Nephron progenitor cell (in vitro differentiated cells): ENCODE measurements at places on chromosomes 13 and 19.

DNA sequence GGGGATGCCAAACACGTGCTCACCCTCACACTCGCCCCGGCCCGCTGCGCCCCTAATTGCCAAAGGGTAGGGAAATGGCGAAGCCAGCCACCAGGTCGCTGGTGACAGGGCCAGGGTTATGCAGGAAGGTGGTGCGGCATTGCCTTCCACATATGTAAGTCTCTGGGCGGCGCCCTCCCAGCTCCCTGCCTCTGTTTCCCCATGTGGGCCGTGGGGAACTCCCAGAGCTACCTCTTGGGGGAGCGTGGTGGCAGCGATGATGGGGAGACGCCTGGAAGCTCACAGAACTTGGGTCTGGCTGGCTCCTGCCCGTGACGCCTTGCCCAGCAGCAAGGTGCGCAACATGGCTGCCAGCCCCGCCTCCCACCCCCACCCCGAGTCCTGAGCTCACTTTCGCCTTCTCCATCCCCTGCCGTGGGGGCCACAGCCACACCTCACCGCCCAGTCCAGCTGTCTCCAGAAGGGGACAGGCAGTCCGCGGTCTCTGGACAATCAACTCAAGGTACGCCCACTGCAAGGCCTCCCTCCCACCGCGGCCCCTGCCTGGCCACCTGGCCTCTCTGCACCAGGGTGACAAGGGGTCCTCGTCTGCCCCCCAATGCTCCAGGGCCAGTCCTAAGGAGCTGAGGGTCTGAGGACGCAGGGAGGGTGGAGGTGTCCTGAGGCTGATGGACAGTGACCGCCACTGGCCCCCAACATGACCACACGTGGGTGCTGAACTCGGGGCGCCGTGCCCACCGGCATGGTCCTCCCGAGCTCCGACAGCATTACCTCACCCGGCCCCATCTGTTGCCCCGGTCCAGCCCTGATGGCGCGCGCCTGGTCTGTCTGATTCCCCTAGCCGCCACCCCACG is 6.6 kb downstream of the C19orf25 start:
- no peak overlapping the region for H3K4me3 ChIP-seq
- no peak for DNase-seq
- H3K27ac ChIP-seq = no peak overlapping the region
- peaks cover 10% of the 10 kb centered on the region for H3K4me1 ChIP-seq
- peaks cover 4% of the 10 kb centered on the region for H3K36me3 ChIP-seq

- peaks cover 3% of the 10 kb centered on the region for H3K27me3 ChIP-seq
- H3K27ac ChIP-seq = no peak overlapping the region
- H3K36me3 ChIP-seq = peaks cover 30% of the 10 kb centered on the region
- H3K4me3 ChIP-seq = peak overlapping the region; percentile 85
- peaks cover 52% of the 10 kb centered on the region for H3K4me1 ChIP-seq
- DNase-seq = peak; percentile 99
These were observed 2.8 kb downstream of the DMPK start for GRCh38 chr19:45779231-45780145.

DNA sequence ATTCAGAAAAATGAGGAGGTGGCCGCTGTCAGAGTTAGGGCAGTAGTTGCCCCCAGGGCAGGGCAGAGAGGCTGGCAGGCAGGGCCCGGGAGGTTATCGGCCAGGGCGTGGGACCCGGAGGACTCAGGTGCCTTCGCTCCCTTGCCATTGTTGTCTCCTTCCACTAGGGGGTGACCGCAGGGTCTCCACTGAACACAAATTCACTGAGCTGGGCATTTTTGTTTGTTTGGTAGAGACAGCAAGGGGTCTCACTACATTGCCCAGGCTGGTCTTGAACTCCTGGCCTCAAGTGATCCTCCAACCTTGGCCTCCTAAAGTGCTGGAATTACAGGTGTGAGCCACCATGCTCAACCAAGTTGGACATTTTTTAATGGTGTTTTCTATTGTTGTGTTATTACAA is 25.1 kb downstream of the CARS2 start:
- no peaks in the 10 kb centered on the region for H3K27me3 ChIP-seq
- peaks cover 7% of the 10 kb centered on the region for H3K4me1 ChIP-seq
- H3K27ac ChIP-seq = peak overlapping the region; percentile 95
- peaks cover 61% of the 10 kb centered on the region for H3K36me3 ChIP-seq
- peak; percentile 19 for DNase-seq

DNA sequence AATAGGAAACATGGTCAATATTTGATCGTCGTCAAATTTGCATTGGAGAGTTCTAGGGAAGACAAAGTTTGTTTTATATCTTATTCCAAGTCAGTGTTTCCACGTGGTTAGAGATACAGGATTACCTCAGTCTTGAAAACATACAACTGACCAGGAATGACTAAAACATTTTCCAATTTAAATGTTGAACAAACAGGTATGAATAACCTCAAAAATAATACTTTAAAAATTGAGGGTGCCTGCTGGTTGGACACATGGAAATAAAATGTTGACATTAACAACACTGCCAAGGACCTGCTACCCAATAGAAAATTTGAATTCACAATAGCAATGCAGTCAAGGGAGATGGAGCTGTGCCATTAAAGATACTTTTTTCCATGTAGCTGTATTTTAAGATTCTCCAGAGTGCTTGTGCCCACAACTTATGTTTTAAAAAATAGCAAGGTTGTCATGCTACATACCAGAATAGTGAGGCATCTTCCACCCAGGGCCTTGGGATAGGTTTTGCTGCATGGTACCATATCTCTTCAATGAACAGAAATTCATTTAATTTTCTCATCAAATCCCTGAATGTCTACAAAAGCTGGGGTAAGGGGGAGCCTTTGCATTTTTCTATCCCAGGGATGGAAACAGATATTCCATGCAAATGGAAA is 260.8 kb downstream of the EFNB2 start:
- no peak overlapping the region for H3K4me3 ChIP-seq
- no peak overlapping the region for H3K27ac ChIP-seq
- H3K4me1 ChIP-seq = peaks cover 11% of the 10 kb centered on the region
- no peaks in the 10 kb centered on the region for H3K36me3 ChIP-seq
- peaks cover 2% of the 10 kb centered on the region for H3K27me3 ChIP-seq
- DNase-seq = no peak

DNA sequence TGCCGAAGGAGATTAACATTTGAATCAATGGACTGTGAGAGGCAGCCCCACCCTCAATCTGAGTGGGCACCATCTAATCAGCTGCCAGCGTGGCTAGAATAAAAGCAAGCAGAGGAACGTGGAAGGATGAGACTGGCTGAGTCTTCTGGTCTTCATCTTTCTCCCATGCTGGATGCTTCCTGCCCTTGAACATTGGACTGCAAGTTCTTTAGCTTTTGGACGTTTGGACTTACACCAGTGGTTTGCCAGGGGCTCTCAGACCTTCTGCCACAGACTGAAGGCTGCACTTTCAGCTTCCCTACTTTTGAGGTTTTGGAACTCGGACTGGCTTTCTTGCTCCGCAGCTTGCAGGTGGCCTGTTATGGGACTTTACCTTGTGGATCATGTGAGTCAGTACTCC is 14.7 kb downstream of the NHLRC3 start:
- H3K36me3 ChIP-seq = peaks cover 27% of the 10 kb centered on the region
- no peak overlapping the region for H3K4me3 ChIP-seq
- no peak for DNase-seq
- no peaks in the 10 kb centered on the region for H3K27me3 ChIP-seq

GRCh38 chr19:15475169-15475568 is 4.1 kb downstream of the PGLYRP2 start:
- no peaks in the 10 kb centered on the region for H3K36me3 ChIP-seq
- H3K4me1 ChIP-seq = no peaks in the 10 kb centered on the region
- no peak overlapping the region for H3K27ac ChIP-seq
- peaks cover 28% of the 10 kb centered on the region for H3K27me3 ChIP-seq
- no peak overlapping the region for H3K4me3 ChIP-seq

- no peaks in the 10 kb centered on the region for H3K27me3 ChIP-seq
- no peak for DNase-seq
- no peak overlapping the region for H3K4me3 ChIP-seq
- H3K4me1 ChIP-seq = peaks cover 15% of the 10 kb centered on the region
These were observed 89.7 kb downstream of the RAB20 start for GRCh38 chr13:110471833-110472162.

- peaks cover 34% of the 10 kb centered on the region for H3K4me1 ChIP-seq
- no peak for DNase-seq
- no peak overlapping the region for H3K27ac ChIP-seq
- H3K36me3 ChIP-seq = peaks cover 39% of the 10 kb centered on the region
- H3K4me3 ChIP-seq = no peak overlapping the region
- no peaks in the 10 kb centered on the region for H3K27me3 ChIP-seq
These were observed 9.3 kb upstream of the MARCHF2 start for GRCh38 chr19:8403820-8404109.

- peaks cover 7% of the 10 kb centered on the region for H3K27me3 ChIP-seq
- DNase-seq = no peak
- peaks cover 12% of the 10 kb centered on the region for H3K4me1 ChIP-seq
- peak overlapping the region; percentile 60 for H3K27ac ChIP-seq
- no peak overlapping the region for H3K4me3 ChIP-seq
- H3K36me3 ChIP-seq = no peaks in the 10 kb centered on the region
These were observed 233.0 kb downstream of the COL4A1 start for GRCh38 chr13:110073982-110074381.

- no peak overlapping the region for H3K27ac ChIP-seq
- H3K4me3 ChIP-seq = no peak overlapping the region
- H3K27me3 ChIP-seq = peaks cover 27% of the 10 kb centered on the region
- H3K4me1 ChIP-seq = peaks cover 32% of the 10 kb centered on the region
These were observed 43.0 kb upstream of the UQCRFS1 start for GRCh38 chr19:29255912-29256311.

DNA sequence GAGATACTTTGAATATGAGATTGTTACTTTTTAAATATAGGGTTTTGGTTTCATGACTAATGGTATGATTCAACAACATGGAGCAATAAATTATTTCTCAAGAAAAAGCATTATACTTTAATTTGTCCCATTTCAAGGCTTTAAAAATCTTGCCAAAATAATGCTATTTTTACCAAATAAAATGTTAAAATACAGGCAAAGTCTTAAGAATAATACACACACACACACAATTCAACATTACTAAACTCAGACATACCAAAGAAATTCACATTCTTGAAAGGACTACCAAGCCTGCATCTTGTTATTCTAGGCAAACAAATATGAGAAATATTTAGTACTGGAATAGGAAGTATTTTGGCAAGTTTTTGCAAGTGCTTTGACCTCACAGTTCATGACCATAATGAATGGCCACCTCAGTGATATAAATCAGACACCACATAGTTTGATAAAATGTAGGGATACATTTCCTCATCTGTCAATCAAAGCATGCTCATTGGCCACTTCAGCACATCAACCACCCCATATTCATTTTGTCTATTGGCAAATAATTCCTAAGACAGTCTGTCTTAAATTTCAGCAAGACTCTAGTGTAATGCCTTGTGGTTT is 107.2 kb downstream of the NALCN start:
- H3K4me1 ChIP-seq = no peaks in the 10 kb centered on the region
- H3K27ac ChIP-seq = no peak overlapping the region
- no peaks in the 10 kb centered on the region for H3K36me3 ChIP-seq
- peaks cover 7% of the 10 kb centered on the region for H3K27me3 ChIP-seq
- H3K4me3 ChIP-seq = no peak overlapping the region

DNA sequence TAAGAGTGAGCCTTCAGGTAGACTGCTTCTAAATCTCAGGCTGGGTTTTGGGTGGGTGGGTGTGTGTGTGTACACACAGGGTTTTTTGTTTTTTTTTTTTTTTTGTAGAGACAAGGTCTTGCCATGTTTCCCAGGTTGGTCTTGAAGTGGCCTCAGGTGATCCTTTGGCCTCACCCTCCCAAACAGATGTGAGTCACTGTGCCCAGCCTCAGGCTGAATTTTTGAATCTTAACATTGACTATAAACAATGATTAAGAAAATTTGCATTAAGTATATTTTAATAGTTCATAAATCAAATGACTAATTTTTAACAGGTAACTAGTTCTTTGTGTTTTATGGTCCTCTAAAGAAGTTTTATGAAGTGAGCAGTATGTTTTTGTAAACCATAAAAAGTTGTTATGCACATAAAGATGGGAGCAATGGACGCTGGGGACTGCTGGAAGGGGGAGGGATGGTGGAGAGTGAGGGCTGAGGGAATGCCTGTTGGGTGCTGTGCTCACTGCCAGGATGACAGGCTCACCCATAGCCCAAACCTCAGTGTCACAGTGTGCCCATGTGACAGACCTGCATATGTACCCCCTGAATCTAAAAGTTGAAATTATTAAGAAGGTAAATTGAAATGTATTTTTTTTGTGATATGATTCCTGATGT is 60.2 kb downstream of the ZNF136 start:
- no peak for DNase-seq
- H3K27ac ChIP-seq = no peak overlapping the region
- no peaks in the 10 kb centered on the region for H3K4me1 ChIP-seq
- no peak overlapping the region for H3K4me3 ChIP-seq
- peaks cover 76% of the 10 kb centered on the region for H3K36me3 ChIP-seq

- no peak overlapping the region for H3K4me3 ChIP-seq
- peaks cover 5% of the 10 kb centered on the region for H3K36me3 ChIP-seq
- DNase-seq = no peak
- no peak overlapping the region for H3K27ac ChIP-seq
- H3K27me3 ChIP-seq = peaks cover 3% of the 10 kb centered on the region
- peaks cover 65% of the 10 kb centered on the region for H3K4me1 ChIP-seq
These were observed 37.5 kb upstream of the VSTM2B start for GRCh38 chr19:29488316-29488715.

- no peak for DNase-seq
- peaks cover 78% of the 10 kb centered on the region for H3K4me1 ChIP-seq
- H3K27ac ChIP-seq = peak overlapping the region; percentile 80
- peak overlapping the region; percentile 33 for H3K4me3 ChIP-seq
These were observed 22.8 kb downstream of the COL4A2 start for GRCh38 chr13:110329798-110330461.

DNA sequence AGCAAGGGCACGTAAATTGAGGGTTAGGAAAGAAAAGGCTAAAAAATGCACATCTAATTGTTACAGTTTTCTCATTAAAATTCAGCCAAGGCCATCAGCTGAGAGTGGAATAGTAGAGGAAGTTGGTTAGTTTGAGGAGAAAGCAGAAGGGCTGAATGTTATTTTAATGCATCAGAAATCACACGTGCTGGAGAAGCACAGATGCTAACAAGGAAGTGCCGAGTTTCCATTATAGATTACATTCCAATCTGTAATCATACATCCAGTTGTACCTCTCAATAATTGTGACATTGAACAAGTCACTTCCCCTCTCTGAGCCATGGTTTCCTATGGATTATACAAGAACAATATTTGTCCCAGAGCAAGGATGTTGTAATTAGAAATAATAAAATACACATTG is 25.1 kb downstream of the FPR3 start:
- H3K4me1 ChIP-seq = no peaks in the 10 kb centered on the region
- H3K4me3 ChIP-seq = no peak overlapping the region
- DNase-seq = no peak
- peaks cover 5% of the 10 kb centered on the region for H3K27me3 ChIP-seq
- H3K36me3 ChIP-seq = no peaks in the 10 kb centered on the region

DNA sequence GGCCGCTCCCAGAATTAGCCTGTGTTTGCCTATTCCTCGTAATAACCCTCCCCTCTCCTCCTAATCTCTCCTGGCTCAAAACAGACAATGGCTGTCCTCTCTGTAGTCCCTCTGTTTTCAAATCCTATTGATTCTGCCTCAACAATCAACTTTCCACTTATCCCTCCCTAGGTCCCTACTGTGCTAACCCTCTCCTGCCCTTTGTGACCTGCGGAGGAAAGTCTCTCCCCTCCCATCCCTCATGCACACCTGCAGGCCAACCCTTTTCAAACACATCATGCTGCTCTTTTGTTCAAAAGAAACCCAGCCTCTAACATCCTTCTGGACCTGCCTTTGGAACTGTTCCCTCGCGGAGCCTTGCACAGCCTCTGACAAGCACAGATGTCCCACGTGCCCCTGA is 37.3 kb downstream of the CILP2 start:
- DNase-seq = no peak
- H3K4me3 ChIP-seq = no peak overlapping the region
- peaks cover 17% of the 10 kb centered on the region for H3K4me1 ChIP-seq
- H3K27me3 ChIP-seq = peaks cover 6% of the 10 kb centered on the region

GRCh38 chr19:58229255-58229639 is 533 bp downstream of the ZNF544 start:
- peak overlapping the region; percentile 93 for H3K4me3 ChIP-seq
- peak; percentile 5 for DNase-seq
- peaks cover 27% of the 10 kb centered on the region for H3K4me1 ChIP-seq
